Osteocyte (in vitro differentiated cells): ENCODE measurements at places on chromosomes 2 and 18. TPM values are rescaled to one million over a fixed set of nuclear protein-coding genes. Genes with fewer than 3 reads are reported as not detected.

SLC25A12 gene
- 16.5 and 18.7 TPM in 2 replicates for total RNA-seq

GRCh38 chr2:79210274-79210917 is 50.8 kb upstream of the REG3A start:
- H3K4me3 ChIP-seq, result no peak overlapping the region
- no peak for DNase-seq
- no peaks in the 10 kb centered on the region for H3K27me3 ChIP-seq
- H3K4me1 ChIP-seq, result no peaks in the 10 kb centered on the region

- peaks cover 10% of the 10 kb centered on the region for H3K36me3 ChIP-seq
- no peak overlapping the region for H3K4me3 ChIP-seq
- no peak overlapping the region for H3K27ac ChIP-seq
- H3K27me3 ChIP-seq, result no peaks in the 10 kb centered on the region
- no peaks in the 10 kb centered on the region for H3K4me1 ChIP-seq
Measured at GRCh38 chr2:72349016-72349415, 201.4 kb upstream of the CYP26B1 start.

SERPINB4 gene
- not detected in 2 replicates for total RNA-seq

GRCh38 chr2:203585516-203585915 is 50.4 kb upstream of the RAPH1 start:
- no peak overlapping the region for H3K27ac ChIP-seq
- H3K27me3 ChIP-seq, result no peaks in the 10 kb centered on the region
- H3K4me1 ChIP-seq, result peaks cover 20% of the 10 kb centered on the region

DNA sequence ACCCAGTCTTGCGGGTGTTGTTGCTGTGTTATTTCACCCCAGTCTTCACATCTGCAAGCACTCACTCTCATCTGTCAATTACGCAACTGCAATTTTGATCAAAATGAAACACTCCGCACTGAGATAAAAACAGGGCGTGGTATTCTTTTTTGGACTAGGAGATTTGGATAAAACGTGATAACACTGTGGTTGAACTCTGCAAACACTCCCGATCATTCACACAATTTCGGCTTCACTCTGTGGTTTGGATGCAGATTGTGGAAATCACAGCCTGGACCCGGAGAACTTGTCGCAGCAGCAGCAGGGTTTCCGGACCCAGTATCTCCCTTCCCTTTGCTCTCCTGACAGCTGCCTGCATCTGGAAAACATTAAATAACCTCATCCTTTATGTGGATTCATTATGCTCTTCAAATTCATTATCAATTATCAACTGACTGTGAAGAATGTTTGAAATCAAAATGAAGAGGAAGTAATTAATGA is 49.4 kb upstream of the APCDD1 start:
- DNase-seq, result no peak
- H3K27ac ChIP-seq, result no peak overlapping the region
- peaks cover 3% of the 10 kb centered on the region for H3K36me3 ChIP-seq
- H3K4me3 ChIP-seq, result no peak overlapping the region
- H3K27me3 ChIP-seq, result peaks cover 41% of the 10 kb centered on the region
- peaks cover 16% of the 10 kb centered on the region for H3K4me1 ChIP-seq

GRCh38 chr2:46692316-46692715 is 213.0 kb downstream of the TMEM247 start:
- no peak for DNase-seq
- H3K4me3 ChIP-seq, result no peak overlapping the region
- H3K27me3 ChIP-seq, result no peaks in the 10 kb centered on the region
- peaks cover 19% of the 10 kb centered on the region for H3K4me1 ChIP-seq
- no peaks in the 10 kb centered on the region for H3K36me3 ChIP-seq

DNA sequence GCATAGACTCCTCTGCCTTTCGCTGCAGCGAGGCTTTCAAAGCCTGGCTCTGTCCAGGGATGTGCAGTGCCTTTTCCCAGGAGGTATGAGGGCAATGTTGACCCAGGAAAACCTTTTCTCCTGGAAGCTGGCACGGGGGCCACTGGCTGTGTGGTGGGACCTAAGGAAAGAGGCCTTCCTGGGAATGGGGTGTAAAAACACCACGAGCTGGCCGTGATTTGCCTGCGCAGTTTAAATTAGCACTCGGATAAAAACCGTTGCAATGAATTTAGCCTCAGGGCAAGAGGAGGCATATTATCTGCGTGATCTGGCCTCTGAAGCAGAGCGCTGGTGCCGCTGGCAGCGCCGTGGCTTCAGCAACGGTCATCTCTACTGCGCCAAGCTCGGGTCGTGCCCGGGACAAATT is 3.0 kb downstream of the OSR1 start:
- H3K27me3 ChIP-seq, result peaks cover 22% of the 10 kb centered on the region
- H3K27ac ChIP-seq, result no peak overlapping the region
- DNase-seq, result peak; percentile 67
- H3K4me1 ChIP-seq, result peaks cover 33% of the 10 kb centered on the region
- H3K4me3 ChIP-seq, result no peak overlapping the region

- H3K27me3 ChIP-seq, result peaks cover 48% of the 10 kb centered on the region
- no peak for DNase-seq
- H3K4me3 ChIP-seq, result no peak overlapping the region
- H3K4me1 ChIP-seq, result peaks cover 7% of the 10 kb centered on the region
Measured at GRCh38 chr2:73821227-73821626, 7.5 kb upstream of the STAMBP start.

BMPR2 gene
- total RNA-seq, result 90.6 and 92.3 TPM in 2 replicates

DNA sequence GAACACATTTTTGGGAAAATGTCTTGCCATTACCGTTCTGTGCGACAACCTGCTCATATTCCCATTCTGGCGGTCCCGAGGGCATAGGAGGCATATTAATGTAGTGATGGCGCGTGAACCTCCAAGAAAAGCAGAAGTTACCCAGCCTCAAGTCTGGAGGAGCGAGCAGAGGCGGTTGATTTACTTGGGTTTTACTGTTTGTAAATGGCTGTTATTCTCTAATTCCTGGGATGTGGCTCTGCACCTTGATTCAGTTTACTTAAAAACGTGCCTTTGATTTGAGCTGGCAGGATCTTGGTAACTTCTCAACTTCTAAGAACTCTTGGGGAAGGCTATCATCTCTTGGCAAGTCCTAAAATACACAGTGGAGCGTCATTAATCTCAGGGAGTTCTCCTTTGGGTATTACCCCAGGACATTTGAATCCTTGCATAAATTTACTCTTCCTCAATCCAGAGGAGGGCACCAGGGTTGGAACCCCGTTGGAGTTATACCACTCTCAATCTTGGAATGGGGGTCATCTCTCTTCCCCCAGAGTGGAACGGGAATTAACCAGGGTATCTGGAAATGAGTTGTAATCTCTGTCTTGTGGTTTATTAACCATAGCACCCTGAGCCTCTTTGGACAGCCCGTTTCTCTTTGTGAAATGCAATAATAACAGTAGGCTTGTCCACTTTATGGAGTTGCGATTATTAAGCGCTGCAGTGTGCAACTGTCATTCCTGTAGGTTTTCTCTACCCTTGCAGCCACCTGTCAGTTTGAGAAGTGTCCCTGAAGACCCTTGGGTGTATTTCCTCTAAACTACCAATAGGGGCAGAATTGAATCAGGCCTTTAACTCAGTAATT is 2.1 kb downstream of the HK2 start:
- peaks cover 27% of the 10 kb centered on the region for H3K4me1 ChIP-seq
- no peak for DNase-seq
- peak overlapping the region; percentile 91 for H3K4me3 ChIP-seq
- H3K36me3 ChIP-seq, result no peaks in the 10 kb centered on the region
- H3K27me3 ChIP-seq, result no peaks in the 10 kb centered on the region
- H3K27ac ChIP-seq, result peak overlapping the region; percentile 11

GRCh38 chr2:154709215-154709614 is 10.7 kb downstream of the KCNJ3 start:
- H3K4me3 ChIP-seq, result no peak overlapping the region
- no peak overlapping the region for H3K27ac ChIP-seq
- no peak for DNase-seq
- H3K4me1 ChIP-seq, result no peaks in the 10 kb centered on the region
- no peaks in the 10 kb centered on the region for H3K36me3 ChIP-seq

TANC1 gene
- 36.9 and 37.0 TPM in 2 replicates for total RNA-seq

- no peaks in the 10 kb centered on the region for H3K36me3 ChIP-seq
- H3K4me3 ChIP-seq, result no peak overlapping the region
- no peak overlapping the region for H3K27ac ChIP-seq
- H3K4me1 ChIP-seq, result no peaks in the 10 kb centered on the region
- peaks cover 15% of the 10 kb centered on the region for H3K27me3 ChIP-seq
Measured at GRCh38 chr2:169107645-169108044, 38.3 kb downstream of the DHRS9 start.

DNA sequence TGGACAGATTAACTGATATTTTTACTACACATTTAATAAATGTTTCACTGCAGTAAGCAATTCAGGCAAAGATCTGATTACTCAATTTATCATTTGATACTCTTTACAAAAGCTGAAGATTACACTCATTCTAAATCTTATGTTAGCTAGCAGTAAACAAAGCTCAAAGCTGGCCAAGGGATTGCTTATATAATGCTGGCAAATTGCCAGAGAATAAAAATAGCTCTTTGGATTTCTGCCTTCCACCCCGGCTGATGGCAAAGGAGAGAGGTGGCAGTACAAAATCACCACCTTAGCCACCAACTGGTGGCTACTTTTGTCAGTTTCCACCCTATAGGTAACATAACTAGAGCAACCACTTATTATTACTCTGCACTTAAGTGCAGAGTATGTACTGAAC is 320.5 kb downstream of the FSIP2 start:
- H3K4me3 ChIP-seq, result no peak overlapping the region
- H3K4me1 ChIP-seq, result peaks cover 5% of the 10 kb centered on the region
- DNase-seq, result no peak
- H3K27me3 ChIP-seq, result no peaks in the 10 kb centered on the region

GRCh38 chr2:153072077-153072476 is 353.7 kb downstream of the ARL6IP6 start:
- no peaks in the 10 kb centered on the region for H3K36me3 ChIP-seq
- H3K27me3 ChIP-seq, result no peaks in the 10 kb centered on the region
- no peak overlapping the region for H3K27ac ChIP-seq
- no peak for DNase-seq
- no peaks in the 10 kb centered on the region for H3K4me1 ChIP-seq

GRCh38 chr2:111633643-111634042 is 250.3 kb downstream of the ANAPC1 start:
- H3K36me3 ChIP-seq, result peaks cover 9% of the 10 kb centered on the region
- DNase-seq, result no peak
- no peak overlapping the region for H3K4me3 ChIP-seq
- no peak overlapping the region for H3K27ac ChIP-seq

AQP12B gene
- total RNA-seq, result not detected in 2 replicates

ANKRD62 gene
- not detected in 2 replicates for total RNA-seq

ACAA2 gene
- 57.0 and 57.7 TPM in 2 replicates for total RNA-seq

GRCh38 chr2:201807452-201807999 is 1.2 kb downstream of the CDK15 start:
- no peaks in the 10 kb centered on the region for H3K36me3 ChIP-seq
- peak overlapping the region; percentile 51 for H3K4me3 ChIP-seq
- no peak for DNase-seq
- peak overlapping the region; percentile 90 for H3K27ac ChIP-seq
- H3K27me3 ChIP-seq, result no peaks in the 10 kb centered on the region

GRCh38 chr18:54946149-54946581 is 13.1 kb downstream of the CCDC68 start:
- H3K27me3 ChIP-seq, result peaks cover 18% of the 10 kb centered on the region
- peak overlapping the region; percentile 64 for H3K4me3 ChIP-seq
- no peaks in the 10 kb centered on the region for H3K36me3 ChIP-seq
- peak overlapping the region; percentile 78 for H3K27ac ChIP-seq

DNA sequence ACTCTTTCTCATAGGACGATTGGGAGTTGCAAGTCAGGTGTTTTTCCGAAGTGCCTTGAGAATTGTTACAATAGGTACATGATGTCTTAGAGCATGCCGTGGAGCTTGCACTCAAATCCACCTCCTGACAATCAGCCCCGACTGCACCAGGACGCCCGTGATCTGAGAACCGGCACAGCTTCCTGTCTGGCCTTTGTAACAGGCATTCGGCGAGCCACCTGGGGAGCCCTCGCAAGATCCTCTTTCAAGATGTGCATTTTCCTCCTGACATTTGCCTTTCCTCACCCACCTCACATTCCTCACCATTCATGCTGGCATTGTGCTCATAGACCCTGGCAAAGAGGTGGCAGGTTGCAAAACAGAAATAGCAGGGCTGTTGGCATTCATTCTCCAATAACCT is 427.3 kb downstream of the GALR1 start:
- no peaks in the 10 kb centered on the region for H3K36me3 ChIP-seq
- H3K27me3 ChIP-seq, result no peaks in the 10 kb centered on the region
- no peak for DNase-seq

GRCh38 chr2:174666845-174667244 is 69.2 kb upstream of the WIPF1 start:
- H3K4me3 ChIP-seq, result no peak overlapping the region
- DNase-seq, result no peak
- peak overlapping the region; percentile 60 for H3K27ac ChIP-seq

GRCh38 chr2:45005261-45006002 is 3.8 kb downstream of the SIX2 start:
- H3K4me3 ChIP-seq, result peak overlapping the region; percentile 96
- no peaks in the 10 kb centered on the region for H3K27me3 ChIP-seq
- H3K4me1 ChIP-seq, result peaks cover 46% of the 10 kb centered on the region
- H3K27ac ChIP-seq, result peak overlapping the region; percentile 12
- H3K36me3 ChIP-seq, result peaks cover 31% of the 10 kb centered on the region

CAPN13 gene
- total RNA-seq, result not detected in 2 replicates
